Muscle of arm (tissue), 14 donors: ENCODE measurements at places on chromosomes 5 and 9. TPM values are rescaled to one million over a fixed set of nuclear protein-coding genes. Genes with fewer than 3 reads are reported as not detected.

C5 gene
- polyA plus RNA-seq, result 5.5 TPM

MCTP1 gene
- 11.1 TPM for polyA plus RNA-seq

MAP3K1 gene
- polyA plus RNA-seq, result 19.6 TPM

ECSCR gene
- polyA plus RNA-seq, result 32.0 TPM

GRCh38 chr5:134846641-134846960 lies 833 bp downstream of the C5orf24 start:
- no peak for DNase-seq

- no peak for DNase-seq
Measured at GRCh38 chr9:114889802-114890224, 40.6 kb downstream of the TNFSF8 start.

GRCh38 chr5:17216974-17217492 lies 398 bp upstream of the BASP1 start:
- DNase-seq, result peak; percentile 80

DNA sequence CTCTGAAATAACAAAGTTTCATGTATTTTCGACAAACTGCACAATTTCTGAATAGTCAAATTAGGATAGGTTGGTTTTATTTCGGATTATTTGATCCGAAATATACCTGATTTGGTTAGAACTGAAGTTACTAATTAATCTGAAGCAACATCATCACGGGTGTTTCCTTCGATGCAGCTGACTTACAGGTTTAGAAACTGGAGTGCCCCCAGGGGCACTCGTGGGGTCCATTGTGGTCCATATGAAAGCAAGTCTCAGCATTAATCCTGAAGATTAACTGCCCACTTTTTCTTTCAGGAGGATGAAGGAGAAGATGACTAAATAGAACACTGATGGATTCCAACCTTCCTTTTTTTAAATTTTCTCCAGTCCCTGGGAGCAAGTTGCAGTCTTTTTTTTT lies 5.3 kb downstream of the SET start:
- no peak for DNase-seq

DNA sequence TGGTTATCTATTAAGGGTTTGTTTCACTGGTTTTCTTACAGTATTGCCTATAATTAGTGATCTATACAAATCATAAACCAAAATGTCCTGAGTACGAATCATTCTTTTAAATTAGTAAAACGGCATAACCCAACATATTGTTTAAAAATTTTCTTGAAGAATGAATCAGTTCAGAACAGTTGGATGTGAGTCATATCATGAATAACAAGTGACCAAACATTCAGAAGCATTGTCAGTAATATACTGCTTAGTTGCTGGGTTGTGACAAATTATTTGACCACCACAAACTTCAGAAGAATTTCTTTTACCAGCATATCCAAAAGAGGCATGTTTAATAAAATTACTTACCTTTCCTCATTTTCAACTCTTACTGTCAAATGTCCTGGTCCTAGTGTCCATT lies 111.2 kb downstream of the UNC13B start:
- no peak for DNase-seq

GRCh38 chr9:134341306-134341705 lies 15.1 kb downstream of the RXRA start:
- DNase-seq, result no peak

DNA sequence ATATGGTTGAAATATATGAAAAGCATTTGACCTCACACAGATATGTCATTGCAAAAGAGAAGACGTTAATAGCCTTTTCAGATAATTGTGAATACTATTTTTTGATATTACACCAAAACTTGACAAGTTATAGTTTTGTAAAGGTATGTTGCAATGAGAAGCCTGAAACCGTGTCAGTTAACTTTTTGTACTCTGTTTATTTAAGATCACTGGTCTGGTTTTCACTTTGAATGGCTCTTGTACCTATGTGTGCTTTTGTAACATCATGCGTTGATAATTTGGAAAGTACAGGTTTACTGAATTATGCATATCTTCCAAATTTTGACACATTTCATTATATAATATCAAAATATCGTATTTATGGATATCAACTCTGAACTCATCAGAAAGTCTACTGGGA lies 177.2 kb downstream of the PBX3 start:
- DNase-seq, result no peak

DNA sequence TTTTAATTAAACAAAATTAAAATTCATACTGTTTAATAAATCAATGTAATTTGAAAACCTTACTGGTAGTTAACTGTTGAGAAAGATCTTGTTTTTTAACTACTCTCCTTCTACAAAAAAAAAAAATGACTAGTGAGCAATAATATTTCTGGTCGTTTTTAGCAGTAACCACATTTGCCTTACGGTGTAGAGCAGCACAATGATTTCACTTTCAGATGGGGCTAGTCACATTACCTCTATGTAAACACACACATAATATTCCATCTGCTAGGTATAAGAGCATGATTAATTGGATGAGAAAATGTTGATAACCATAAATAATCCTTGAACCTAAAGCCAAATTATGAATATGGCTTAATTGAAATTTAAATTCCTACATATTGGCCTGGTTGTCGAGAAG lies 198.1 kb downstream of the CHSY3 start:
- DNase-seq, result no peak

- DNase-seq, result no peak
Measured at GRCh38 chr9:71076096-71076495, 45.3 kb downstream of the TRPM3 start.

- DNase-seq, result no peak
Measured at GRCh38 chr5:123359454-123360200, 63.6 kb downstream of the CEP120 start.

DNA sequence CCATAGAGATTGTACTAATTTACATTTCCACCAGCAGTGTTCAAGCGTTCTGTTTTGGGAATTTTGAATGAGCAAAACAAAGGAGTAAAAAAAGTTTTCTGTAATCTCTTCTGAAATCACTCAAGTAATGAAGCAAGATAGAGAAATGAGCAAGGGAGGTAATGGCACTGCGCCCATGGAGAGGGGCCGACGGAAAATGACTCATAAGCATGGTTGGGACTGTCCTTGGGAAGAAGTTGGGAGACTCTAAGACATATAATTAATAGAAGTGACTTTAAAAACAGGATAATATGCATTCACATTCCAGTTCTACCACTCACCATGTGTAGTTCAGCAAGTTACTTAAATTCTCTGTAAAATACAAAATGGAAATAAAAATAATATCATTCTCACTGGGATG lies 62.5 kb upstream of the C5orf46 start:
- DNase-seq, result no peak

GRCh38 chr9:114507726-114508125 lies 2.5 kb upstream of the WHRN start:
- no peak for DNase-seq
